ENCODE measurements at places on chromosomes 7 and 10.

GRCh38 chr10:74394416-74394969 is 243.5 kb downstream of the ADK start:
- peak; percentile 43 for DNase-seq

DNA sequence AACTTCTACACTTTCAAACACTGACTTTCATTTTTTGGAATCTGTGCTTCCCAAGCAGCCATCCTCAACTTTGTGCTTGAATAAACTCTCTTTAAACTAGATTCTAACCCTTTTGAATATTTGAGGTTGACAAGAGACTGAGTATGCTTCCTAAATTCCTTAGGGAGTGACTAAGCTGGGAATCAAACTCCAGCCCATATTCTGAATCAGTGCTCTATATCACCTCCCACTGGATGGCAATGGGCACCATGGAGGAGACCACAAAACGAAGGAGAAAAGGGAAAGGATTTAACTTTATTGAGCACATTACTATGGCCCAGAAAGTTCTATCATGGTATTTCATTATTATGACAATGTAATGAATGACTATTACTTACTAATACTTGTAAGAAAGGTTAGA is 17.2 kb upstream of the SLC26A4 start:
- DNase-seq = no peak

DNA sequence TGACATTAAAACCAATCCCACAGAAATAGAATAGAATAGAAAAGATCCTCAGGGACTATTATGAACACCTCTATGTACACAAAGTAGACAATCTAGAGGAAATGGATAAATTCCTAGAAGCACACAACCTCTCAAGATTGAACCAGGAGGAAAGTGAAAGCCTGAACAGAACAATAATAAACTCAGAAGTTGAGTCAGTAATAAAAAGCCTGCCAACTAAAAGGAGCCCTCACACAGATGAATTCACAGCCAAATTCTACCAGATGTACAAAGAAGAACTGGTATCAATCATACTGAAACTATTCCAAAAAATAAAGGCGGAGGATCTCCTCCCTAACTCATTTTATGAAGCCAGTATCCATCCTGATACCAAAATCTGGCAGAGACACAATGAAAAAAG is 220.3 kb upstream of the HPS1 start:
- DNase-seq = no peak

DNA sequence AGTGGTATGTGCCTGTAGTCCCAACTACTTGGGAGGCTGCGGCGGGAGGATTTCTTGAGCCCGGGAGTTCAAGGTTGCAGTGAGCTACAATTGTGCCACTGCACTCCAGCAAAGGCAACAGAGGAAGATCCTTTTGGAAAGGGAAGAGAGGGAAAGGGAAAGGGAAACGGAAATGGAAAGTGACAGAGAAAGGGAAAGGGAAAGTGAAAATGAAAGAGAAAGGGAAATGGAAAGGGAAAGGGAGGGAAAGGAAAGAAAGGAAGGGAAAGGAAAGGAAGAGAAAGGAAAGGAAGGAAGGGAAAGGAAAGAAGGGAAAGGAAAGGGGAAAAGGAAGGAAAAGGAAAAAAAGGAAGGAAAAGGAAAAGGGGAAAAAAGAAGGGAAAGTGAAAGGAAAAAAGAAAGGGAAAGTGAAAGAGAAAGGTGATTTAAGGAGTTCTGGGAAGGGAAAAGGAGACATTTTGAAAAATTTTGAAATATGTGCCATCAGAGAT is 2.3 kb upstream of the ZC3HAV1 start:
- peak; percentile 73 for DNase-seq

Measured in inflammatory macrophage treated with lipopolysaccharide for 4 hours (primary cell).